Right hindlimb (tissue), 1 donor: ENCODE measurements at places on chromosomes 6 and 20.

GRCh38 chr6:6714118-6714897, 125.8 kb downstream of the LY86 start:
- DNase-seq, result peak; percentile 81

GRCh38 chr20:1396702-1397101, 3.8 kb upstream of the FKBP1A start:
- DNase-seq, result no peak

DNA sequence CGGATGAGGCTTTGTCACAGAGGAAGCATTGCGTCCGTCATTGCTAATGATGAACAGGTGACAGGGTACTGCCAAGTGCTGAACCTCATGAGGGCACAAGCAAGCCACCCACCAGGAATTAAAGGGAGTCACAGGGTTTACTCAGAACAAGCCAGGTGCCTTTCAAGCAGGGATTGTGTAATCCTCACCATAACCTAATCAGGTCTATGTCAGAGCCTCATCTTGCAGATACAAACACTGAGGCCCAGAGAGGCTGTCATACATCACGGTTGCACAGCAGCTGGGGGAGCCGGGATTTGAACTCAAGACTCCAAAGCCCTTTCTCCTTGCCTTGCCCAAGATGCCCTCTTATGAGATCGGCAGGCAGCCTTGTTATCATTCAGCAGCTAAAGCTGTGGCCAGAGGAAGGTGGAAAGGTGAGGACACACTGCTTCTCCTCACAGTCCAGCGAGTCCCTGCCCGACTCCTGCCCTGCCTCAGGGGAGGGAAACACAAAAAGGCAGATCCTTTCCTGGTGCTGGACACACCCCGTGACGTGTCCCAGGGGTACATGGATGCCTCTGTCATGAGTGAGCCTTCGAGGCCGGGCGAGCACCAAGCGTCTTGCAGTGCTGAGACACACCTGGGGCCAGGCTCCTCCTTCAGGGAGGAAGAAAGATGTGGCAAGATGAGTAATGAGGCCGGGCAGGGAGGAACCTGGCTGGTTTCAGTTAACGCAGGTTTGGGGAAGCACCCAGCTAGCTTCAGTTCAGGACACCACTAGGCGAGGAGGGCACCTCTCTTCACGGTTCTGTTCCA, 214.9 kb downstream of the LY86 start:
- DNase-seq, result no peak

- DNase-seq, result no peak
Observed at GRCh38 chr6:169850154-169850553, 98.7 kb downstream of the ERMARD start.

- no peak for DNase-seq
Observed at GRCh38 chr6:40738551-40739193, 151.5 kb upstream of the LRFN2 start.

GRCh38 chr20:50305636-50306477, 115.2 kb downstream of the CEBPB start:
- no peak for DNase-seq

DNA sequence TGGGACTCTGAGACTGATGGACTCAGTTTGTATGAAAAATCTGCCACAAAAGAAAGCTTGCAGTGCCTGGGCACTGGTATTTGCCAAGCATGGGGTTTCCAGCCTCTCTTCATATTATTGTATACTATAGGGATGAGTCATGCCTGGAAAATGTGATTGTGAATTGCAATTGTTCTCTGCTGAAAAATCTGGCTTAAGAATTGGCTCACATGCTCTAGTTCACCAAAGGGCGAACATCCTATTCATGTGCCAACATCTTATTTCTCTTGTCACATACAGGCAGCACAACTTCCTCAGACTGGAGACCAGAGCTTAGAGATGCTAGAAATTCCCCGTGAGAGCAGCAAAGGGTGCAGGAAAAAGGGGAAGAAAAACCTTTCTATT, 103.6 kb upstream of the KCNK16 start:
- DNase-seq, result no peak

- no peak for DNase-seq
Observed at GRCh38 chr6:236519-236918, 55.8 kb upstream of the DUSP22 start.

DNA sequence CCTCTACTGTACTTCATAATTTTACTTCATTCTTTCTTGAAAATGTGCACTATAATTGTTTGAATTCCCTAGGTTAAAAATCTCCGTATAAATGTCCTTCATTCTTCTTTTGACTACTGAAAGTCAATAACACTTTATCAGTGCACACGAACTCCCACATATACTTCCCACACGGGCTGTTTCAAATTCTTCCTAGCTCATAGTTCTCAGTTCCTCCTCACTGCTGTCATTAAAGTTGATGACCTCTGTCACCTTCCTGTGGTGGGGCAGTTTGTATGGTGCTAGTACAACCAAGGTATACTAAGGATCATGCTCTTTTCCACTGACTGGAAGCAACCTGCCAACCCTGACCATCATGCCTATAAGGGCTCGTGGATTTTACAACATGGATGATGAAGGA, 40.0 kb upstream of the CD2AP start:
- no peak for DNase-seq

DNA sequence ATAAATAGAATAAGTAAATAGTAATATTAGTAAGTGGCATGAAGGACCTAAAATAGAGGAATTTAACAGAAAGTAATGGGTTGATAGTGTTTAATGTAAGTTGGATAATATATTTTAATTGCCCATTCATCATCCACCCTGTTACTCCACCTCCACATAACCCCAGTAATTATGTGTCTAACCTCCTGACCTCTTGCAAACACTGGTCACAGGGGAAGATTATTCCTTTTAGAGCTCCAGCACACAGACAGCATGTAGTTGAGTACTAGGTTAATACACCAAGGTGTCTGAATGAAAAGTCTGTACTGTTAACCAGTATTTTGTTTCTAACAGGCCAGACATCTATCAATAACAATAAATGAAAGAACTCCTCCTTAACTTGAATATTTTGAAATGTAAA, 92.4 kb upstream of the EYS start:
- no peak for DNase-seq

DNA sequence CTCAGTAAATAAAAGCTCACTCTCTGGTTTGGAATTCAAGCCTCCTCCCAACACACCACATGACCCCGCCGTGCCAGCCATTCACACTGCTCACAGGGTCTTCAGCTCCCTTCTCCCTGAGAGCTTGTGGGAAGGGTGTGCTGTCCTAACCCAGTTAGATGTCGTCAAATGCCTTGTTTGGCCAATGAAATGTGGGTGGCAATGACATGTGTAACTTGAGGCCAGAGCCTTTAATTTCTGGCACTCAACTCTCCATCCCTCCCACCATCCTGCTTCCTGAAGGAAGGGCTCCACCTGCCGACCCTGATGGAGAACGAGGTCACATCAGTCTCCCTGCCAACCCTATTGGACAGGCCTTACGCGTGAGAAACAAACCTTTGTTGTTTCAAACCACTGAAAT, 224.5 kb upstream of the AGPAT4 start:
- DNase-seq, result no peak

DNA sequence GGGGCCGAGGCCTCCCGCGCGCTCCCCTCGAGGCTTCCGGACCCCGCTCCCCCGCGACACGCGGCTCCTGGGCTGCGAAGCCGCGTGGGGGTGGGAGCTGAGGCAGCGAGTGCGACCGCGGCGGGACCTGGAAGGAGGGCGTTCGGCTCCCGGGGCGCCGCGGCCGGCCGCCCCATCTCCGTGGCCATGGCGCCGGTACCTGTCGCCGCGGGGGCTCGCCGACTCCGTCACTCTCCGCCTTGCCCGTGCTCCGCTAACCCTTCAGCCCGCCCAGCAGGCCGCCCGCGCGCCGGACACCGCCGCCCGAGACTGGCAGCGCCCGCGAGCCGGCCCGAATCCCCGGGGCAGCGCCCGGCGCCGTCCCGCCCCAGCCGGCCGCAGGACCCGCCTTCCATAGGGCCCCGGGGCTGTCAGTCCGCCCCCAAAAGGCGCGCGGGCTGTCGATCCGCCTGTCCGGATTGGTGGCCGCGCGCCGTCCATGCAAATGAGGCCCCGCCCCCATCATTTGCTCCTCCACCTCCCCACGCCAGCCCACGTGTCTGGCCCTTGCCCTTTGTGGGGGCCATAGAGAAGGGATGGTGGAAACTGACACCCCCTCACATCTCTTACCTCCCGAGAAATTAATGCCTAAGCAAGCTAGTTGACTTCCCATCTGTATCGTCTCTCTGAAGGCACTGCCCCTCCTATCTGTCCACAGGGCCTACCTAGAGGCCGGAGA, at the start of gene FKBP5:
Gene FKBP5 (minus strand): TSS at position 311 of the 718 bp plus-strand sequence. CDS start 46,091 bp downstream, outside the sequence.
- peak; percentile 93 for DNase-seq
